Osteocyte (in vitro differentiated cells): ENCODE measurements at places on chromosomes 5 and 9. TPM values are rescaled to one million over a fixed set of nuclear protein-coding genes. Genes with fewer than 3 reads are reported as not detected.
A peak's percentile ranks its signal among the peaks of the same experiment; 100 is the strongest.

DNA sequence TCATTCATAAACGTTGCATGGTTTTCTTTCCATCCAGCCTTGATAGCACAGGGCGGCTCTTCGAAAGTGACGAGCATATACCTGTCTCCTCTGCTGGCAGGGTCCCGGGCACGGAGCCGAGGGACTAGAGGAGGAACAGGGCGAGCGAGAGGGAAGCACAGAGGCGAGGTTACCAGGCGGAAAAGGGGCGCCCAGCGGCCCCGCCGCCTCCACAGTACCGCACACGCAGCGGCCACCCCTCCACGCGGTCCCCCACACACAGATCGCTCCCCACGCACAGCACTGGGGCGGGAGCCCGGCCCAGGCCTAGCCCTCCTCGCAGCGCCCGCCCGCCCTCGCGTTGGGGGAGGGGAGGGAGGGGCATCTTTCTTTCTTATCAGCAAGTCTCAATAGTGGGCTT lies 296.6 kb upstream of the DAB2 start:
- DNase-seq, result no peak
- H3K27me3 ChIP-seq, result no peaks in the 10 kb centered on the region

DNA sequence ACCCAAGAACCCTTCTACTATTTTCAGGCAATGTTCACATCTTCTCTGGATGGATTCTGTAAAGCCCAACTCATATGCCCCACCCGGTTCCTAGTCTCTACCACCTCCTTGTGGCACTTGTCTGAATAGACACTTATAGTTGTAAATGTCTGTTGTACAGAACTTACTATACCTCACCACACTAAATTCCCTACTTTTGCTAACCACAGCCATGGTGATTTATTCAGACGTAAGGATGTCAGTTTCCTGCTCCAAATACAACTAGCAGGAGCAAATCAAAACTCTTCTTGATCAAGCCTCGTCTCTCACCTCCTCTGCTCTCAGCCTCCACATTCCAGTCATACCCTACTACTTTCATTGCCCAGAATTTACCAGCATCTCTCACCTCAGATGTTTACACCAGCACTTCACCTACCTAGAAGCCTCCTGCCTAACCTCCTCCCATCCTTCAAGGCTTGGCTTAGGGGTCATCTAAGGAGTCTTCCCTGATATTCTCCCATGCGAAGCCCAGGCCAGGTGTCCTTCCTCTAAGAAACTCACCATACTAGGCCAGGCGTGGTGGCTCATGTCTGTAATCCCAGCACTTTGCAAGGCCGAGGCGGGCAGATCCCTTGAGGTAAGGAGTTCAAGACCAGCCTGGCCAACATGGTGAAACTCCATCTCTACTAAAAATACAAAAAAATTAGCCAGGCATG lies 75.5 kb downstream of the MAPKAP1 start:
- peaks cover 15% of the 10 kb centered on the region for H3K4me1 ChIP-seq
- no peak overlapping the region for H3K4me3 ChIP-seq
- no peak overlapping the region for H3K27ac ChIP-seq
- no peaks in the 10 kb centered on the region for H3K27me3 ChIP-seq
- DNase-seq, result no peak

GRCh38 chr9:116656501-116656971 lies 30.6 kb upstream of the TRIM32 start:
- H3K4me1 ChIP-seq, result peaks cover 2% of the 10 kb centered on the region
- H3K27ac ChIP-seq, result no peak overlapping the region
- H3K27me3 ChIP-seq, result no peaks in the 10 kb centered on the region
- no peaks in the 10 kb centered on the region for H3K36me3 ChIP-seq
- no peak for DNase-seq

DNA sequence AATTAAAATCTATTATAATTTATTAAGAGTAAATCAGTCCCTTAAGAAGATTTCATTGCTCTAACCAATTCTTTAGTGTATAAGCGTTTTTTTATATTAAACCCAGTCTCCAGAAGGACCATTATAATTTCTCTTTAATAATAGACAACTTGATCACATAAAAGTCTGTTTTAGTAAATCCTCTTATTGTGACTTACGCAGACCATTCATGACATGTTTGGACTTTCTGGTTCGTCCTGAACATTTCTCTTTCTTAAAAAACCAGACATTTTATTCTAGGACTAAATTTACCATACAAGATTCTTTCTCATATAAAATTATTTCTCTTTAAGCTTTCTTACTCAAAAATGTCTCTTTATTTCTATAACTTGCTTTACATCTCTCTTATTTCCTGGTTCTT lies 196.2 kb upstream of the RAI14 start:
- no peaks in the 10 kb centered on the region for H3K36me3 ChIP-seq
- H3K4me1 ChIP-seq, result peaks cover under 1% of the 10 kb centered on the region
- peaks cover 6% of the 10 kb centered on the region for H3K27me3 ChIP-seq
- H3K4me3 ChIP-seq, result no peak overlapping the region
- H3K27ac ChIP-seq, result no peak overlapping the region

GRCh38 chr9:24436761-24437160 lies 108.9 kb downstream of the IZUMO3 start:
- no peaks in the 10 kb centered on the region for H3K36me3 ChIP-seq
- no peak overlapping the region for H3K27ac ChIP-seq
- H3K4me1 ChIP-seq, result no peaks in the 10 kb centered on the region
- no peak for DNase-seq
- no peaks in the 10 kb centered on the region for H3K27me3 ChIP-seq

- no peak for DNase-seq
- no peak overlapping the region for H3K4me3 ChIP-seq
- peak overlapping the region; percentile 27 for H3K27ac ChIP-seq
- no peaks in the 10 kb centered on the region for H3K27me3 ChIP-seq
- H3K4me1 ChIP-seq, result peaks cover 27% of the 10 kb centered on the region
Measured at GRCh38 chr5:179696603-179697002, 2.2 kb upstream of the CANX start.

DNA sequence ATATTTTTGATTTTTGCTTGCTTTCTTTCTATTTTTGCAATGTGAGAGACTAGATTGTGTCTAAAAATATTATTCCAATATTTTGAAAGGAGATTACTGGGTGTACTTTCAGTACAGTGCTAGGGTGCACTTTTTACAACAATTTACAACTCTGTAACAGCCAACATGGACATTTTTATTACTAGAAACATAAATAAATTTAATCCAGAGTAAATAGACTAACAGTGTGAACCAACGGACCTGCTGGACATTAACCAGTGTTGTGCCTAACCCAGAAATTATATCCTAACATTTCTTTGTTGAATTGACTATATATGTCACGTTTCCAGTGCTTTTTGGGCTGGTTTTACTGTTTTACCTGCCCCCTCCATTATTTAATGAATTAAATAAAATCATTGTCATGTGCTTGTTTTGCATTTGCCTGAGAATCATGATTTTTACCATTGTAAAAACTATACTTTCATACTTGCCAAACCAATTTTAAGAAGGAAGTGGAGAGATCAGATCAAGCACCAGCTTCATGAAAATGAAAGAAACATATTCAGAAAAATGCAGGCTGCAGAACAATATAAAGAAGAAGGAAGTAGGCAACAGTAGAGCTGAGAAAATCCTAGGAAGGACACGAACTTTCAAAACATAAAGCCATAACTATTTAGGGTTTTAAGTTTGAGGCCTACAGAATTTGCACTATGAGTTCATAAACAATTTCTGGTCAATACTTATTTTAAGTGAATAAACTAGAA lies 400.8 kb upstream of the PIK3R1 start:
- peaks cover 6% of the 10 kb centered on the region for H3K27me3 ChIP-seq
- H3K4me1 ChIP-seq, result no peaks in the 10 kb centered on the region
- H3K36me3 ChIP-seq, result no peaks in the 10 kb centered on the region
- no peak overlapping the region for H3K4me3 ChIP-seq
- no peak for DNase-seq

DNA sequence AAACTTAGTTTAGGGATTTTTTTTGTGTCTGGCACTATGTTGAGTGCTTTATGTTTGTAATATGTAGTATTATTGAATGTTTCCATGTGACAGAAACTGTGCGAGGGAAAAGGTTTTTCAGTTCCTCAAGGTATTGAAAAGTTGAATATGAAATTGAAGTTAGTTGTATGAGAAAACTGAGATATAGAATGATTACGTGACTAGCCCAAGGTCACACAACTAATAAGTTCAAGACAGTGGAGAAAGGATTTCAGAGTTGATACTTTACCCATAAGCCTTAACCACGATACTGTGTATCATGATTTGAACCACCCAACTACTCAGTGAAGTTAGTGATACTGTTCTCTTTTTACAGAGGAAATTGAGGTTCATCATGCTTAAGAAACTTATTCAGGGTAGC lies 5.7 kb downstream of the NIPBL start:
- H3K36me3 ChIP-seq, result peaks cover 3% of the 10 kb centered on the region
- no peak overlapping the region for H3K27ac ChIP-seq
- H3K27me3 ChIP-seq, result no peaks in the 10 kb centered on the region
- no peak overlapping the region for H3K4me3 ChIP-seq
- peaks cover 39% of the 10 kb centered on the region for H3K4me1 ChIP-seq

- H3K4me3 ChIP-seq, result no peak overlapping the region
- H3K4me1 ChIP-seq, result no peaks in the 10 kb centered on the region
- H3K27ac ChIP-seq, result no peak overlapping the region
- peak; percentile 64 for DNase-seq
Measured at GRCh38 chr5:154430466-154430865, 15.3 kb upstream of the SAP30L start.

- no peak for DNase-seq
- H3K27me3 ChIP-seq, result no peaks in the 10 kb centered on the region
- peaks cover 4% of the 10 kb centered on the region for H3K36me3 ChIP-seq
- H3K4me3 ChIP-seq, result peak overlapping the region; percentile 45
Measured at GRCh38 chr5:139669662-139670368, 21.7 kb downstream of the CXXC5 start.

- H3K36me3 ChIP-seq, result peaks cover 10% of the 10 kb centered on the region
- H3K27ac ChIP-seq, result peak overlapping the region; percentile 87
Measured at GRCh38 chr9:36101916-36102741, 34.4 kb upstream of the GLIPR2 start.

DNA sequence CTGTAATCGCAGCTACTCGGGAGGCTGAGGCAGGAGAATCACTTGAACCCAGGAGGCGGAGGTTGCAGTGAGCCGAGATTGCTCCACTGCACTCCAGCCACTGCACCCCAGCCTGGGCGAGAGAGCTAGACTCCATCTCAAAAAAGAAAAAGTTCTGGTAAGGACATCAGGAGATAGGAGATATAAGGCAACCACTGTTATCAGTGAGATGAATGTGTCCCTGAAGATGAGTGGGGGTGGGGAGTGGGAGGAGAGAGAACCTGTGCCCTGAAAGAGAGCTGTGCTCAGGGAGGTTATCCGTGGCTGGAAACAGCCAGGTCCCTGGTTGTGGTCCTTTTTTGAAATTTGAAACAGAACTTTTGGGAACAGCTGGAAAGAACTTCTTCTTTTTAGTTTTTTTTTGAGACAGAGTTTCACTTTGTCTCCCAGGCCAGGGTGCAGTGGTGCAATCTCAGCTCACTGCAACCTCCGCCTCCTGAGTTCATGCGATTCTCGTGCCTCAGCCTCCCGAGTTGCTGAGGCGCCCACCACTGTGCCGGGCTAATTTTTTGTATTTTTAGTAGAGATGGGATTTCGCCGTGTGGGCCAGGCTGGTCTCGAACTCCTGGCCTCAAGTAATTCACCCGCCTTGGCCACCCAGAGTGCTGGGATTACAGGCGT lies 2.6 kb downstream of the PTPA start:
- H3K4me1 ChIP-seq, result peaks cover 38% of the 10 kb centered on the region
- no peak overlapping the region for H3K4me3 ChIP-seq
- H3K36me3 ChIP-seq, result no peaks in the 10 kb centered on the region
- no peak for DNase-seq
- no peaks in the 10 kb centered on the region for H3K27me3 ChIP-seq

GRCh38 chr9:130766021-130766926 lies 68.8 kb upstream of the ABL1 start:
- H3K27me3 ChIP-seq, result no peaks in the 10 kb centered on the region
- H3K4me1 ChIP-seq, result peaks cover 50% of the 10 kb centered on the region
- DNase-seq, result no peak
- H3K36me3 ChIP-seq, result no peaks in the 10 kb centered on the region
- peak overlapping the region; percentile 42 for H3K27ac ChIP-seq
- H3K4me3 ChIP-seq, result no peak overlapping the region

GRCh38 chr9:34047864-34048726 lies 592 bp downstream of the UBAP2 start:
- H3K27ac ChIP-seq, result peak overlapping the region; percentile 100
- H3K27me3 ChIP-seq, result no peaks in the 10 kb centered on the region
- peak; percentile 85 for DNase-seq
- peak overlapping the region; percentile 96 for H3K4me3 ChIP-seq
- peaks cover 2% of the 10 kb centered on the region for H3K36me3 ChIP-seq
- H3K4me1 ChIP-seq, result peaks cover 35% of the 10 kb centered on the region

DNA sequence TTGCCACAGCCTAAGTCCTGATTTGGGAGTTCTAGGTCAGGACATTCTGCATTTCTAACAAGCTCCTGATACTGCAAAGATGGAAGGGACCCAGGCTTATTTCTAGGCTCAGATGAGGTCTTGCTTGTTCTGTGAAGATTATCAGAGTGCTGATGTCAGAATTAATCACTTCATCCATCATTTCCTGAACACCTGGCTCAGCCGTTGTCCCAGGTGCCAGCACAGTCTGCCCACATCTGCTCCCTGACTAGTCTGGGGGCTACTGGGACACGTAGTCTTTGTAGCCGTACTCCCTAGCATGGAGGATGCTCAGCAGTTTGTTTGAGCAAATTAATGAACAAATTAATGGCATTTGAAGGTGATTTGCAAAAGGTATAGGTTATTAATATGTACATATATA lies 17.9 kb upstream of the SPINK4 start:
- no peaks in the 10 kb centered on the region for H3K36me3 ChIP-seq
- H3K27me3 ChIP-seq, result peaks cover 19% of the 10 kb centered on the region
- H3K4me1 ChIP-seq, result peaks cover 9% of the 10 kb centered on the region
- no peak overlapping the region for H3K4me3 ChIP-seq
- no peak for DNase-seq
- no peak overlapping the region for H3K27ac ChIP-seq

DNA sequence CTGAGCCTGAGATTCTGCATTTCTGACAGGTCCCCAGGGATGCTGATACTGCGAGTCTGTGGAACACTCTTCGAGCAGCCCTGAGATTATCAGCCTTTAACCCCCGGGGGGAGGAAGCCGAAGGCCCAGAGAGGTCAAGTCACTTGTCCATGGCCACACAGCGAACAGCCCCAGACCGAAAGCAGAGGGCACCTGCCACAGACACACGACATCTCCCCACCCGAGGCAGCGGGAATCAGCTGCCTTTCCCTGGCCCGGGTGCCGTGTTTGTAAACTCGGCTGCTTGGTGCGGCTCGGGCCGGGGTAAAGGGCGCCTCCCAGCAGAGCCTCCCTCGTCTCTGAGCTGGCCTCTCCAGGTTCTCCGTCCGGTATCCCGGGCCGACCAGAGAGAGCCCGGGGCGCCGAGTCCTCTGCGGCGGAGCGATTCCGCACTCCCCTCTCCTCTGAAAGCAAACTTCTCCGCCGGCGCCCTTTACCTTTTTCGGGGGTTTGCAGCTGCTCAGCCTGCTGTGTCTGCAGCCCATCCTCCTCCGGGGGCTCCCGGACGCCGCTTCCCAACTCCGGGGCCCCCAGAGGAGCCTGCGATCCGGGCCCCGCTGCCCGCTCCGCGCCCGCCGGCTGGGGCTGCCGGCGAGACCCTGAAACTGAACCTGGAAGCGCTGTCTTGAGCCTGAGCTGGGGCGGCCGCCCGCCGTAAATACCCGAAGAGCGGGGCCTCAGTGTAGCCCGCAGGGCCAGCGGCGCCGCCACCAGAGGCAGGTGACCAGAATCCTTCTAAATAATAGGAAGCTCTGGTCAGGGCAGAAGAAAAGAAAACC lies at the start of gene CCDC69:
Gene CCDC69, minus strand, starts transcription at position 646 of the 818 bp plus-strand sequence. Its CDS starts 122 bp downstream, at position 524.
- peak within 1 kb of the TSS; percentile 79 for H3K4me3 ChIP-seq
- peak within 1 kb of the TSS; percentile 50 for H3K27ac ChIP-seq
- H3K36me3 ChIP-seq, result no peaks in the 10 kb centered on the region
- peak; percentile 88 for DNase-seq
- H3K27me3 ChIP-seq, result peaks cover 5% of the 10 kb centered on the region

The GLRA1 gene
- not detected in 2 replicates for total RNA-seq

The KIF24 gene
- 1.4 and 1.5 TPM in 2 replicates for total RNA-seq

The FOXD4L3 gene
- total RNA-seq, result 0.26 TPM in 1 of 2 replicates, not detected in the other

The LRRC19 gene
- not detected in 2 replicates for total RNA-seq

The FBXL7 gene
- 28.0 and 28.4 TPM in 2 replicates for total RNA-seq

The HSPA9 gene
- total RNA-seq, result 197 and 211 TPM in 2 replicates

The PHYHD1 gene
- 4.6 and 6.0 TPM in 2 replicates for total RNA-seq

The TNFSF8 gene
- not detected in 2 replicates for total RNA-seq

The RAI14 gene
- total RNA-seq, result 130 and 138 TPM in 2 replicates
